ENCODE measurements at places on chromosomes 3 and 15.

DNA sequence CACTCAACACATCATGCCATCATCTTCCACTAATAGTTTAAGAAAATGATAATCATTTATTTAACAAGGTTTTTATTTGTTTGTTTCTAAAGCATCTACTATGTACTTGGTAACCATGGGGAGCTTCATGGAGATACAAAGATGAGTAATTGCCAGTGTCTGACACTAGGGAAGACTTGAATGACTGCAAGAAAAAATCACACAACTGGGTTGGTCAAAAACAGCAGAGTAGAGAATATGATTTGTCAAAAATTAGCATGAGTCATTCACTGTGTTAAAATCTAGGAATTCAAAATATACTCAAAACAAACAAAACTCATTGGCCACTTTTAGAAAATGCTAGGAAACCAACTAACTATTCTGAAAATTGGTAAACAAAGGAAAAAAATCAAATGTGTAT, 6.3 kb downstream of the BNC1 start:
- DNase-seq: no peak

DNA sequence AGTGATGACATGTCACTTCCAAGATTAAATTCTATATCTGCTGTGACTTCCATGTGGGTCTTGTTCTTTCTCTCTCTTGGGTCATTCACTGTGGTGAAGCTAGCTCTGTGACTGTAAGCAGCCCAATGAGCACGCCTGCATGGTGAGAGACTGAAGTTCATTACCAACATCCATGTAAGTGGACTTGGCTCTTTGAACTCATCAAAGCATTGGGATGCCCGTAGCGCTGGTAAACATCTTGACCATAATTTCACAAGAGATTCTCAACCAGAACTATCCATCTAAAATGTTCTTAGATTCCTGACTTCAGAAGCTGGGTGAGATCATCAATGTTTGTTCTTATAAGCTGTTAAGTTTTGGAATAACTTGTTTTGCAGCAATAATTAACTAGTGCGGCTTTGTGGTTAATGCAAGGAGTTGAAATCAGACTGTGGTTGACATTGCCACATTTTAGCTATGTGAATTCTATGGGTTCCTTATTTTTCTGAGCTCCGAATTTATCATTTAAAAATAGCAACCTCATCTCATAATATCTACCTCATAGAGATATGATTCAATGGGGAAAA, 31.6 kb upstream of the LRRC3B start:
- DNase-seq: no peak

DNA sequence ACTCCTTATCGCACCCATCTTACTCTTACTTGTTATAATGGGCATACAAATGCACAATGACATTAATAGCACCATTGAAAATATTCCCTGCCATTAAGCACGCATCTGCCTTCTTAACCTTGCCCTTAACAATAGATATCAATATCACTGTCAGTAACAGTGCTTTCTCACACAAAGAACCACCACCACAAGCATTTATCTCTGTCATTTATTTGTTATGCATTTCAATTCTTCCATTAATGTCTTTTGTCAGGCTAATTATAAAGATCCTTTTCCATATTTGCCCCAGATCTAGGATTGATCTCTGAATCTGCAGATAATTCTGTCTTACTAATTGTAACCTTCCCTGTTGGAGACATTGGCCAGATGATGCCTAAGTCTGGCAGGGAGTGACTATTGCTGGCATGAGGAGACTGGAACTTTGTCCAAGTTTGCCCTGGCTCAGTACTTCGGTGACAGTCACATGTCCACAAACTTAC, 419.6 kb upstream of the TGFBR2 start:
- DNase-seq: no peak

DNA sequence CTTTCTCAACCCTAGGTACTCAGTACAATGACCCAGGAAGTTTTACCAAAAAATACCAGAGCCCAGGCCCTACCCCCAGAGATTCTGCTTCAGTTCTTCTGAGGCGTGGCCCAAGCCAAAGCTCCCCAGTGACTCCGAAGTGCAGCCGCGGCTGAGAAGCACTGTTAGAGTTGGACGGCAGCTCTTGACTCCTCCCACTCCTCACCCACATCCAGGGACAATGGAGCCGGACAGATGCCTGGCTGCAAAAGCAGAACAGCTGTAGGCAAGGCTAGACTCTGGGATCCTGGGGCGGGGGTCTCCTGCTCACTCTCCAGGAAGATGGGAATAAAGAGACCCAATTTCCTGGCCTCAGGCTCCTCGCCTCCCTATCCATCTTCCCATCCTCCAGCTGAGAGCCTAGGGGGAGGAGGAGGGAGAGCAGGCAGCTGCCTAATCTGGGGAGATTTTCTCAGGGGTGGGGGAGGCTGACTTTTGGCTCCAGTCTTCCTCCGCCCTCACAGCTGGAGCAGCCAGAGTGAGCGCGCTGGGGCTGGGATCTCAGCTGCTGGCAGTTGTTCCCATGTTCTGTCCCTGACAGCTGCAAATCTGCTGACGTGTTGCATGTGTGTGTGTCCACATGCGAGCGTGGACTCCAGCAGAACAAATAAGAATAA, 223.8 kb downstream of the OPA1 start:
- DNase-seq: peak; percentile 71

GRCh38 chr3:193716150-193716549, 123.1 kb downstream of the OPA1 start:
- no peak for DNase-seq

GRCh38 chr3:74648107-74648506, 33.6 kb upstream of the CNTN3 start:
- no peak for DNase-seq

GRCh38 chr3:42961633-42962032, 17.5 kb upstream of the GASK1A start:
- DNase-seq: peak; percentile 47
